ENCODE measurements at places on chromosomes 6 and 20. TPM values are rescaled to one million over a fixed set of nuclear protein-coding genes. Genes with fewer than 3 reads are reported as not detected.

DNA sequence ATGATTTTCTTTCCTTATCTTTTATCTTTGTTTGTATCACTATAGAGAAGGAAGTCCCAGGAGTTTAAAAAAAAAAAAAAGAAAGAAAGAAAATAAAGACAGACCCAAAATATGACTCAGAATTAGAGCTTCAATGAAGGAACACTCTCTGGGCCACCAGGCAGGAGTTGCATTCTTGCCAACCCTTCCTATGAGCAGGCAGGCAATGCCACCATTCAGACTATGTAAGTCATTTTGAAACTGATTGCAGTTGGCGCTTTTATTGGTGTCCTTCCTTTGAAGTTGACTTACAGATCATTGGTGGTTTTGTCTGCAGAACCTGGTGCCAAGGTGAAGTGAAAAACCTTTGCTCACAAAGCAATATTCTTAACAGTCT lies 50.3 kb downstream of the MYB start:
- DNase-seq: no peak

DNA sequence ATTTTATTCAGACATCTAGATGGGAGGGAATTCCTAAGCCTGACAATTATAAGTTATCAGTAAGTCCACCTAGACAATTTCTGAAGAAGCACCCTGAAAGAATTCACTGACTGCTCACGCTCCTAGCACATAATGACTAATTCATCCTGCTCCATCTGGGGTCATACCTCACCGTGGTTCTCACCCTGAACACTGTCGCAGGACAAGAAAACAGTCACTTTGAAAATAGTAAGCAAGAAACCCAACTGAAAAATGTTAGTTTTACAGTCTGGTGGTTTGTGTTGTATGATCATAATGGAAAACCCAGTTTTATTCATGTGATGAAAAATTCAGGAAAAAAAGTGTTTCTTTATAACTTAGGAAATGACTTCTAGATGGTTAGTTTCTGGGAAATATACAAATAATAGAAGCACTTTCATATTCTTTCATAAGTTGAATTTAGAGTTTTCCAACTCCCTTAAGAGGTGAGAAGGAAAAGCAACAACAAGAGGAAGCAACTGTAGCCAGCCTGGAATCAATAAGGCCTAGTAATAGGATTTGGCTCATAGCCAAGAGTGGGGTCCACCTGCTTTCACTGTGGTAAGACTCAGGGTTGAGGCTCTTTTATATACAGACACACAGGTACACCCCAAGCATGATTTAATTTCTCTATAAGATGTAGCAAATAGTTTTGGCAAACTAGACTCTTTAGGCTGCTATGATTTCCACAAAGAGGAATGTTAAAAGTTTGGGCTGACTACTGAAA lies 94.1 kb downstream of the HIVEP2 start:
- no peak for DNase-seq

DNA sequence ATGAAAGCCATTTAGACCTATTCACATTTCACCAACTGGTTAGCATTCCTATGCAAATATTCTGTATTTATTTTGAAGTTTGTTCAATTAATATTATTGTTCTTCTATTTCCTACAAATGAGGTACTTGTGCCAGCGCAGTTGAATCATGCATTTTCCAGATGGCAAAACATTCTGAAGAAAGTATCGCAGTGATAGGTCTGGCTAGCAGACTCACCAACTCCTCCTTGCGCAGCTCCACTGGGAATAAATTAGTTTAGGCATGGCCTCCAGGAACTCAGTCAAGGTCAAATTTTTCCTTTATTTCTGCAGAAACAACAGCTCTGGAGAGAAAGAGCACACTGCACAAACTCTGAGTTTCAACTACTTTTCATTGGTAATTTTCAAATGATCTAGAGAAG lies 437.7 kb downstream of the COL12A1 start:
- no peak for DNase-seq

DNA sequence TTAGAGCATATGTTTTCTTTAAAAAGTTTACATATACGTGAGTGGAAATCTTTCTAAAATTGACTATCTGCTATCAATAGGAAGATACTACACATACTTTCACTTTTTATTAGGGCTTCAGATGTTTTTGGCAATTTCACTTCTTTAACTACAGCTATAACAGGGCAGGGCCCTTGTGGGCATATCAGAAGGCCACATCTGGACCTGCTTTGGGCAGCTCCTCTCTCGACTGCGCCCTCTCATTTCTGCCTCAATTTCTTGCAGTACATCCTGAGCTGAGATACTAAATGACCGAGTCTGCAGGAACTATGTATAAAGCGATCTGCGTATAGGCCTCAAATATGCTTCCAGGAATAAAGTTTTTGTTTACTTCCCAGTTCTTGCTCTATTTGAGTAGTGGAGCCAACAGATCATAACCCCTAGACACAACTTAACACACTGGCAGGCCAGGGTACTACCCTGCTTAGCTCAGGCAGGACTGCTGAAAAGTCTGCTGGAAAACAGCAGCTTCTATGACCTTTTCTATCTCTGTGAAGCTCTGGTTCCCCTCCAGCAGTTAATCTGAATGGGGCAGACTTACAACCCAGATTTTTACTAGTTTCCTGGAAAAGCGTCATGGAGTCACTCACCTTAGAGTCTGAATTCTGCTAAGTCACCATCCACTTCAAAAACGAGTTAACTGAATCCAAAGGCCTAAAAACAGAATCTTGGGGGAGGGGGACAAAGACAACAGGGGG lies 12.7 kb downstream of the GCLC start:
- DNase-seq: no peak

DNA sequence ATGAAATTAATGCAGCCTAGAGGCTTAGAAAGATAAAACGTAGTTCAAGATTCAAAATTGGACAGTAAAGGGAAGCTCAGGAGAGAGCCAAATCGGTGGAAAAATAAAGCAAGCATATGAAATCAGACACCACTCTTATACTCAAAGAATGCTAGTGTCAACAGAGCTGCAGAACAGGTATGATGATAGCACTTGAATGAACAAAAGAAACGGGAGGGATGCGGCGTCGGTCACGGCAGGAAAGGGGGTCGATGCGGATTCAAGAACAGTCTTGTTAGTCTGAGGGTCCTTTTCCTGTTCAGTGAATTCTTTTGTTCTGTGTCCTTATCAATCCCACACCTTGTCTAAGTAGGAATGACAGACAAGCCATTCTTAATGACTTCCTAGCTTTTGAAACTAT lies 114.4 kb downstream of the FOXC1 start:
- DNase-seq: no peak

- DNase-seq: no peak
Measured at GRCh38 chr6:34132486-34133185, 13.3 kb downstream of the GRM4 start.

DNA sequence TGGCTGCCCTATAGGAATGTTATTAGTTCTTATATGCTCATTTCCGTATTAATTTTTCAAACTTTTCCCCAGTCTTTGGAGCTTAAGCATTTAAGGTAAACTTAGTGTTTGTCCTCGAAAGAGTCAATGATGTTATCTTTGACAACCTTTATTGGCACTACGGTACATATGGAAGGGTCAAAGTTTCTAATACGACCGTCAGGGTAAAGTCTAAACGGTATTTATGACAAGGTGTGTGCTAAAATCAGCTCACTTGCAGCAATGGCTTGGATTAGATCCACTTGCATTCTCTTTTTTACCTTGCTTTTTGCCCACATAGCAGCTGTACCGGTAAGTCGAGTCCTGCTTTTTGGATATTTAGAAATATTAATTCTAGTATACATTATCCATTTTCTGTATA lies at the start of gene MEP1A:
TSS of gene MEP1A (plus strand) at position 252 of the 400 bp plus-strand sequence. CDS start at position 262, 10 bp downstream.
- DNase-seq: no peak

GRCh38 chr6:166245148-166245547 lies 63.0 kb downstream of the PRR18 start:
- no peak for DNase-seq

- DNase-seq: no peak
Measured at GRCh38 chr20:37480919-37481318, 40.1 kb upstream of the NNAT start.

DNA sequence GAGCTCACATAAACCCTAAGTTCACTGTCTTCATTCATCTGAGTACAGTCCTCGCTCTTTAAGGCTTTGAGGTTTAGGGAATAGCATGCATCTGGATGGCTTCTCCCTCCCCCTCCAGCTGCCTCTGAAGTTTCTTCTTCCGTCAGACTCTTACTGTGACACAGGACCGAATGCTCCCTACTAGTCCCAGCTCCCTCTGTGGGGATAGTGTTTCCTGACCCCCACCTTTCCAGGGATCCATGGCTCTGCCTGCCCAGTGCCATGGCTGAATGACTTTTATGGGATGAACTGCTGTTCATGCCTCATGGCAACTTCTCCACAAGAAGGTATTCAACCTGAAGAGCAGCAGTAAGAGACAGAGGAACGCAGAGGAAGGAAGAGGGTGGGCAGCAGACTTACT lies 79.8 kb upstream of the EMILIN3 start:
- DNase-seq: no peak

DNA sequence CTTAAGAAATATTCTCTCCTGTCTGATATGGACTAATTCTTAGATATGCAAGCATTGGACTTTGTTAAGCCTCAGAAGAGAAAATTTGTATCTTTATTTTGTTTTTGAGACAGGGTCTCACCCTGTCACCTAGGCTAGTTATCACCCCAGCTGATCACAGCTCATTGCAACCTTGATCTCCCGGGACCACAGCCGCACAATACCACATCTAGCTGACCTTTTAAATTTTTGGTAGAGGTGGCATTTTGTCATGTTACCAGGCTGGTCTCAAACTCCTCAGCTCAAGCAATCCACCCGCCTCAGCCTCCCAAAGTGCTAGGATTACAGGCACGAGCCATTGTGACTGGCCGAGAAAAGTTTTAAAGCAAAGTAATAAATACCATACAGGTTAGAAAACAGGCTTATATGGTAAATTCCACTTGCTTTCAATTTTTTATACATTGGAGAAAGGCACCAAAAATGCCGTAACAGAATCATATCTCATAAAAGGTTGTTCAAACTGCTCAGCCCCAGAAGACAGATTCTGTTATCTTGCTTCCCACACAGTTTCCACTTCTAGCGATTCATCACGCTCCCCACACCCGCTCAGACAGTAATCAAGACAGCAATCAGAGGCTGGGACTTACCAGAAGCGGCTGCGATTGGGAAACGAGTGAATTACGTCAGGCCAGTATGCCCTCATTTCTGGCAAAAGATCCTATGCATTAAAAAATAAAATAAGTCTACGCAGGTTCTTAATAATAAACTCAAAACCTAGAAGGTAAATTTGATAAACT lies 13.8 kb downstream of the RNASET2 start:
- DNase-seq: no peak

- no peak for DNase-seq
Measured at GRCh38 chr6:167398214-167399050, 73.5 kb downstream of the TTLL2 start.

- DNase-seq: no peak
Measured at GRCh38 chr6:100247123-100247522, 217.6 kb downstream of the SIM1 start.

Gene HLA-DQB2
- not detected for polyA plus RNA-seq

Gene BPIFA2
- not detected for polyA plus RNA-seq

Gene C20orf202
- 0.80 TPM for polyA plus RNA-seq
